ENCODE measurements at places on chromosomes 1 and 21.

DNA sequence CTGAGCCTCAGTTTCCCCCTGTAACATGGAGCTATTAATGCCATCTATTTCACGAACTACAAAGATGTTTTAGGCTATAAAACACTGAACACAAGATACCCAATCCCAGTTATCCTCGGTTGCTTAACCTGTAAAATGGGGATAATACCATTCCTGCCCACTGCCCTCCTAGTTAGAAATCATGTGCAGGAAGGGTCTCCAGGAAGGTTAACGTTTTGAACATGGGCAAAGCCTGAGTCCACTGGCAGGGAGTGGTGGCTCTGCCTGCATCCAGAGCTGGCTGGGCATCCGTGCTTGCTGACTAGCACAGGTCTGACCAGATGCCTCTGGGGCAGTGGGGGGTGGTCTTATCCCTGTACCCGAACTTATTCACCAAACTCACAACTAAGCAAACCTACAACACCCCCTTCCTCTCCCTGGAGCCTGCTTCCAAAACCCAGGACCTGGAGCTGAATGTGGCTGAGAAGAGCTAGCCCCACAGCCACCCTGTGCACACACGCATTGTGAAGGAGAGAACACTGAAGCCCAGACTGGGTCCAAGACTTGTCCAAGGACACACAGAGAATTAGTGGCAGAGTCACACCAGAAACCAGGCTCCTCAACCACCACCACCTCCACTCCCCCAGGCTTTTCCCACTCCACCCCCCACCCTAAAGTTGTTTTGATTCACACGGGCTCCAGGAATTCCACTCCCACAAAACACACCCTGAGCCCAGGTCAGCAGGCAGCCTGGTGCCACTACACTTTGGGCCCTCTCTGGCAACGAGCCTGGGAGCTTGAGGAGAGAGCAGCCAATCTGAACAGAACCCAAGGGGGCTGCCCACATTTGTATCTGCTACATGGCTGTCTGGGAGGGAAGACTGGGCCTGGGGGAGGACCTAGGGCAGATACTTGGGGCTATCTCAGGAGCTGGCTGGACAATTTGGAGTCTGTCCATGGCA, 1.6 kb downstream of the E2F2 start:
- no peak for DNase-seq

GRCh38 chr1:226370144-226370923, 37.6 kb downstream of the PARP1 start:
- DNase-seq = no peak

GRCh38 chr21:36889401-36889800, 77.1 kb downstream of the HLCS start:
- no peak for DNase-seq

GRCh38 chr1:33334081-33334552, 13.2 kb upstream of the A3GALT2 start:
- no peak for DNase-seq

GRCh38 chr1:151568626-151569088, 28.5 kb downstream of the TUFT1 start:
- DNase-seq = no peak
